Stimulated activated CD8-positive, alpha-beta memory T cell treated with anti-CD3 and anti-CD28 coated beads, Interleukin-4, amount 100 ng/mL, for 1 hour (primary cell): ENCODE measurements at places on chromosomes 6 and 20.

DNA sequence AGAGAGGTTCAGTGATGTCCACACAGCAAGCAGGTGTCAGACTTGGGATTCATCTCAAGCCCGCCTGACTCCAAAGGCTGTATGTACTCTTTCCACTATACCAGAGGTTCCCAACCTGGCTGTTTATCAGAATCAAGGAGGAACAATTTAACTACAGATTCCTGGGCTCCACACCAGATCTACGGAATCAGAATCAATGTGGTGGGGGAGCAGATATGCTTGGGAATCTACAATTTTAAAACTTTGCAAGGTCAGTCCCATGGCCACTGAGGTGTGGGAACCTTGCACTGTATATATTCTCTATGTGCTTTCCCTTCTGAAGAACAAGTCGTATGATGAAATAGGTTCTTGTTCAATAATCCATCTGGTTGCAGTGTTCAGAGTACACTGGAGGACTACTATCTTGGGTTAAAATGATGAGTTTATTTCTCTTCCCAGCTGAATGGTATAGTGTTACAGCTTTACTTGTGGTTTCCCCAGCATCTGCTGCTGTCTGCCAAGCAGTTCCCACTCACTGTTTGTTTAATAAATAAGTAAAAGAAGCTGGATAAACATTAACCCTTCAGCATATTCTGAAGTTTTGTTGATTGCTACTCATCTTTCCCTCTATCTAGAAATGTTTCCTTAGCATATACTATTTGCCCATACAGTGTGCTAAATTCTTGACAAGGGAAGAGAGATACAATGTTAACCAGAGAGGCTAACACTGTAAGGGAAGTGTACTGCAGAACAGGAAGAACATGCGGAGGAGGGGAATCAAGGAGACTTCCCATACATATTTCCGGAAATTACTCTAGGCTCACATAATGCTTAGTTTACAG is 9.9 kb downstream of the TTI1 start:
- DNase-seq, result no peak

DNA sequence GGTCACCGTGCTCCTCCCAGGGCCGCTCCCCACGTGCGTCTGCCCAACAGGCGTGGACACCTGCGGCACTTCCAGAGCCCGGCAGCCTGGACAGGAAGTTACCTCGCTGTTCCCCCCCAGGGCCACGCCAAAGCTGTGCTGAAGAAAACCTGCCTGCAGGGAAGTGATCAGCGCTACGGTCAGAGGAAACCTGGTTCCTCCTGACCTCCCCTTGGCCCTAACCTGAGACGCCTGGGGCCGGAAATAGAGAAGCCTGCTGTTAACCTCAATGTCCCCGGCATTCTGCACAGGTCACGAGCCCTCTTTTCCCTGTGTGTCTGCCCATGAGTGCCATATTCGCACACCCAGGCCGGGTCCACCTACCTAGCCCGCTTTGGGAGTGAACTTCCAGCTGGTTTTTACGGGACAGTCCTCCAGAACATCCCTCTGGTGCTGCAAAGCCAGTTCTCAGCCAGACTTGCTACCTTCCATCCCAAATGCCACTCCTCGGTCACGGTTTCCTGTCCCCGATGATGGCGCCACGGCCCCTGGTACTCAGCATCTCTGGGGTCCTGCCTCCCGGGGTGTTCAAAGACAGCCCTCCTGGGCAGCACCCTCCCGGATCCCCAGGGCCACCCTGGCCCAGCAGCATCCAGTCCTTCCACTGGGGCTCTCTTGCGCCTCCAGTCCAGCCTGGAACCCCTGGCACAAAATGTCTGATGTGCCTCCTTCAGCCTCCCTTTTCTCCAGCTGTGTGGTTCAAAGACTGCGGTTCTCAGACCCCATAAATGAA is 12.0 kb upstream of the IRF4 start:
- DNase-seq, result no peak

- DNase-seq, result no peak
Measured at GRCh38 chr6:74357321-74357720, 661.3 kb downstream of the CD109 start.

DNA sequence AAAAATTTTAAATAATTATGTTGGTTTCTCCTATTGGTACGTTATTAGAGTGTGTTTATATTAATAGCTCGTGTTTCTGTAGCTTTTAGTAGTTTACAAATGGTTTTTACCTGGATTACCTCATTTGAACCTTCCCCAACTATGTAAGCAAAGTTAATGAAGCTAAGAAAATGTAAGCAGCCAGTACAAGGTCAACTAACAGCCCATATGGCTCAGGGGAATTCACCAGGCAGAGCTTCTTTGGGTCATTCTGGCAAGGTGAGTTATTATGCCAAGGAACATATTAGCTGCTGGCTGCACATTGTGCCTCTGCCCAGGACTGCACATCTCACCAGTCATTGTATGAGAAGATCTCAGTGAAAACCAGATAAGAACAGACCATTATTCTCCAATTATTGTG is 27.0 kb upstream of the MARCKS start:
- DNase-seq, result no peak

DNA sequence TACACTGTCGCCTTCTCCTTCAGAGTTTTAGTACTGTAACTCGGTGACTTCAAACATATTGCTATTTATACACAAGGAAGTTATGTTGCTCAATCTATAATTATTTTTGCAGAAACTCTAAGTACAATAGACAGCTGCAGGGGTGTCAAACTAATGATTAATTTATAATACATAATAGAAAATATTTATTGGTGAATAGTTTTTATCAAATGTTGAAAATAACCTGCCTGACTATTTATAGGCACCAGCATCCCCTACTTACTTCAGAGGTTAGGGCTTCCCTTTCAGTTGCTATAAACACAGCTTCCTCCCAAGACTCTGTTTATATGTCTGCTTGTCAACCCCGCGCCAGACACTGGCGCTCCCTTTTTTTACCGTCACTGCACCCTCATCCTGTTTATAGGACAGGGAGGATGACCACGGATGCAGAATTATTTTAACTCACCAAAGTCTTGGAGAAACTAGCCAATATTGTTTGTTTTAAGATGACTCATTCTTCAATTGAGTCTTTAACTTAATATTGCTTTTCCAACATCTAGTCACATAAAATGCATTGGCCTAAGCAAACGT is 225.0 kb downstream of the ALDH8A1 start:
- DNase-seq, result no peak

DNA sequence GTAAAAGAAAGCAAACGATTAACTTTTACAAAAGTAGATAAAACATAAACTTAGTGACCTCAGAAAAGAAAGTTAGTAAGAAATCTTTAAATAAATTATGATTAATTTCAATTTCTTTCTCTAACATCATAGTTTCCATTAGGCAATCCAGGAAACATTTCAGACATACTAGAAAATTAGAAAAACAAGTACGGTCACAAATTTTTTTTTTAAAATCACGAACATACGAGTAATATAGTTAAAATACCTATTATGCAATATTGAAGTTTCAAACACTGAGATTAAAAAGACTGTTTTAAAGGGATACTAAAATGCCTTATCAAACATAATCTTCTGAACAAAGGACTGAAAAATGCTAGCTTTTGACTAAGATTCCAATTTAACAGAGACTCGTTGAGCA is 26.2 kb downstream of the NOL7 start:
- no peak for DNase-seq

DNA sequence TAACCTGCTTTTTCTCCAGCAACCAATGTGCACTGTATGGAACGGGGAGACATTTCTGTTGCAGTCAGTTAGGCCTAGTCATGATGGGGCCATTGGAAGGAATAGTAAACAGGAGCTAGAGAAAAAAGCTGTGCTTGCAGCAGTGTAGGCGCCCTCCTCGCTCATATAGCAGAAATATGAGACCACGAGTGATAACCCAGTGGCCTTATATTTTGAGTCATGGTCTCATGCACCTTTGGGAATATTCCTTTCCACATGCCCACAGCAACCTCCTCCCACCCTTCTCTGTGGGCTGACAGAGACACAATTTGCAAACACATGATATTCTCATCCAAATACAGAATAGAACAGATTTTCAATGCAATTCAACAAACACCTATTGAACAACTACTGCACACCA is 248.9 kb upstream of the CITED2 start:
- DNase-seq, result no peak

- no peak for DNase-seq
Measured at GRCh38 chr6:14149739-14150130, 32.2 kb downstream of the CD83 start.

- no peak for DNase-seq
Measured at GRCh38 chr6:32886681-32887383, 32.8 kb downstream of the PSMB9 start.

DNA sequence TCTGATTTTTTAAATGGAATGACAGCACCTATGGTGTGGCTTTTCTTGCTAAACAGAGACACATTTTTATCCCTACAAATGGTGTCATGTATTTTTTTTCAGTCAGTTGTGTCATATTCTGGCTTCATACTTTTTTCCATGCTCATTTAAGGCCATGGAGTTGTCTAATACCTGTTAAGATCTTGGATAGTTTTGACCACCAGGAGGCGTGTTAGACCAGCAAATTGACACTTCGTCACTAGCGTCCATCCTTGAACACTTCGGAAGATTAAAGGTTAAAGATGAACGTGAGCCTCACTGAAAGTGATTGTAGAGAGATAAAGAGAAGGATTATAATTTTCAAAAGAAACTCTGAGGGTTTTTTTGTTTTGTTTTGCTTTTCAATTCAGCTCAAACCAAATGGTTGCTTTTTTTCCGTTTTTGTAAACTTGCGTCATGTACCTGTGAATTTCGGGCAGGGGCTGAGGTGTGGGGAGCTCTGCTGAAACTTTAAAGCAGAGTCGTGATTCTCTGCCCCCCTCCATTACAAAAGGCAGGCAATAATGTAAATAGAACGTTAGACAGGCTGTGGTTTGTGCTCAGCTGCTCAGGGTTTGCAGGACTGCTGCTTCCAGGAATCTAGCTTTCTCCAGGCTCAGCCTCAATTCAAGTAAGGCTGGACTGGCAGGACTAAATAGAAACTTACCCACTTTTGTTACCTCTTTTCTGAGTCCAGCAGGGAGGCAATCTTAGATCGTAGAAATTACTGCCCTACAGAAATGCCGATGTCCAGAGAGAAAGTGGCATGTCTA is 245.1 kb downstream of the FOXA2 start:
- DNase-seq, result no peak
